ENCODE measurements at places on chromosomes 1 and 21.

GRCh38 chr1:20322825-20323612 is 32.3 kb downstream of the VWA5B1 start:
- DNase-seq, result peak; percentile 34
- H3K4me1 ChIP-seq, result peaks cover 27% of the 10 kb centered on the region
- H3K27me3 ChIP-seq, result peaks cover 48% of the 10 kb centered on the region
- H3K36me3 ChIP-seq, result no peaks in the 10 kb centered on the region

DNA sequence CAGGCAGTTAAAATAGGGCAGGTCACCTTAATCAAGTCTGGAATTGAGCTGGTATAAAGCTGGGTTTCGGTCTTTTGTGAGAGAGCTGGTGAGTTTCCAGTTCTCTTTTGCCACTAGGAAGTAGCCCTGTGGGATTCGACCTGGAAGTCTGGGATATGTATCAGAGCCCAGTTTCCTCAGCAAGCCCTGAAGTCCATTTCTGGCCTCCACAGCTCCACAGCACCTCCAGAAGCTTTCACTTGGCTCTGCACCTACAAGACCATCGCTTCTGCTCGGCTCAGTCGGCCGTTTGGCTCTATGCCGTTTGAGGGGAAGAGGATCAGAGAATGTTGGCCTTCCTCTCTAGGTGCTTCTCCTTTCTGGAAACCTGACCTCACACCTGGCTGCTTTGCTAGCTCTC is 148.0 kb downstream of the GALNT2 start:
- DNase-seq, result no peak
- H3K4me3 ChIP-seq, result no peak overlapping the region
- H3K27me3 ChIP-seq, result no peaks in the 10 kb centered on the region
- H3K4me1 ChIP-seq, result peaks cover 42% of the 10 kb centered on the region
- peaks cover 19% of the 10 kb centered on the region for H3K36me3 ChIP-seq

DNA sequence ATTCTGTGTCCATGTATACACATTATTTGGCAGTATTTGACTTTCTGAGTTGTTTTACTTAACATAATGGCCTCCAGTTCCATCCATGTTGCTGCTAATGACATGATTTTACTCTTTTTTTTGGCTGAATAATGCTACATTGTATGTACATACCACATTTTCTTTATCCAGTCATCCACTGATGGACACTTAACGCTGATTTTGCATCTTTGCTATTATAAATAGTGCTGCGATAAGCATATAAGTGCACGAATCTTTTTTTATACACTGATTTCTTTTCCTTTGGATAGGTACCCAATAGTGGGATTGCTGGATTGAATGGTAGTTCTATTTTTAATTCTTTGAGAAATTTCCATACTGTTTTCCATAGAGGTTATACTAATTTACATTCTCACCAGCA is 255.5 kb downstream of the GPR52 start:
- H3K4me1 ChIP-seq, result no peaks in the 10 kb centered on the region
- no peak for DNase-seq
- no peaks in the 10 kb centered on the region for H3K36me3 ChIP-seq
- H3K27ac ChIP-seq, result no peak overlapping the region
- H3K4me3 ChIP-seq, result no peak overlapping the region

DNA sequence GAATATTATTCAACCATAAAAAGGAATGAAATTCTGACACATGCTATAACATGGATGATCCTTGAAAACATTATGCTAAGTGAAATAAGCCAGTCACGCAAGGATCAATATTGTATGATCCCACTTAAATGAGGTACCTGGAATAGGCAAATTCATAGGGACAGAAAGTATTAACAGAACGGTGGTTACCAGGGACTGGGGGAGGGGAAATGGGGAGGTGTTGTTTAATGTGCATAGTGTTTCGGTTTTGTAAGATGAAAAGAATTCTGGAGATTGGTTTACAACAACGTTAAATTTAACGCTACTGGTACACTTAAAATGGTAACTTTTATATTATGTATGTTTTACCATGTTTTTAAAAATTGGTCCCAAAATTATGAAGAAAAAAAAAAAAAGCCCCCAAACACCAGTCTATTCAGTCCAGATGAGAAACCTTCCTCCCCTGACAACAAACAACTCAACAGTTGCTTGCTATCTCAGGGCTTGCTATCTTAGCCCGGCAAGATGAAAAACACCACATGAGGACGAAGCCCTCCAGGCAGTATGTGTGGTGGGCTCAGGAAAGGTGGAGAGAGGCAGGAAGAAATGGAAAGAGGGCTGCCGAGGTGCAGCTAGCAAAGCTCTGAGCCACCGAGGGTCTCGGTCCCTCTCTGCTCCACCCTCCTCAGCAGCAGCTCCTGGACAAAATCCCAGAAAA is 8.5 kb downstream of the NUAK2 start:
- H3K4me3 ChIP-seq, result peak overlapping the region; percentile 55
- DNase-seq, result no peak
- H3K27ac ChIP-seq, result peak overlapping the region; percentile 22
- H3K27me3 ChIP-seq, result peaks cover 9% of the 10 kb centered on the region
- H3K36me3 ChIP-seq, result peaks cover 34% of the 10 kb centered on the region
- H3K4me1 ChIP-seq, result peaks cover 43% of the 10 kb centered on the region

GRCh38 chr1:21312407-21312992 is 22.2 kb upstream of the ECE1 start:
- DNase-seq, result no peak
- no peak overlapping the region for H3K4me3 ChIP-seq
- no peak overlapping the region for H3K27ac ChIP-seq
- peaks cover 24% of the 10 kb centered on the region for H3K36me3 ChIP-seq
- H3K4me1 ChIP-seq, result peaks cover 20% of the 10 kb centered on the region

- H3K4me1 ChIP-seq, result peaks cover 68% of the 10 kb centered on the region
- H3K4me3 ChIP-seq, result no peak overlapping the region
- no peak for DNase-seq
- H3K27me3 ChIP-seq, result no peaks in the 10 kb centered on the region
- peak overlapping the region; percentile 34 for H3K27ac ChIP-seq
Observed at GRCh38 chr1:154753426-154753825, 116.7 kb downstream of the KCNN3 start.

- no peaks in the 10 kb centered on the region for H3K36me3 ChIP-seq
- H3K4me1 ChIP-seq, result peaks cover 2% of the 10 kb centered on the region
- H3K27me3 ChIP-seq, result peaks cover 23% of the 10 kb centered on the region
- DNase-seq, result no peak
- H3K27ac ChIP-seq, result no peak overlapping the region
- H3K4me3 ChIP-seq, result no peak overlapping the region
Observed at GRCh38 chr21:33151941-33152731, 77.6 kb upstream of the IFNAR2 start.

DNA sequence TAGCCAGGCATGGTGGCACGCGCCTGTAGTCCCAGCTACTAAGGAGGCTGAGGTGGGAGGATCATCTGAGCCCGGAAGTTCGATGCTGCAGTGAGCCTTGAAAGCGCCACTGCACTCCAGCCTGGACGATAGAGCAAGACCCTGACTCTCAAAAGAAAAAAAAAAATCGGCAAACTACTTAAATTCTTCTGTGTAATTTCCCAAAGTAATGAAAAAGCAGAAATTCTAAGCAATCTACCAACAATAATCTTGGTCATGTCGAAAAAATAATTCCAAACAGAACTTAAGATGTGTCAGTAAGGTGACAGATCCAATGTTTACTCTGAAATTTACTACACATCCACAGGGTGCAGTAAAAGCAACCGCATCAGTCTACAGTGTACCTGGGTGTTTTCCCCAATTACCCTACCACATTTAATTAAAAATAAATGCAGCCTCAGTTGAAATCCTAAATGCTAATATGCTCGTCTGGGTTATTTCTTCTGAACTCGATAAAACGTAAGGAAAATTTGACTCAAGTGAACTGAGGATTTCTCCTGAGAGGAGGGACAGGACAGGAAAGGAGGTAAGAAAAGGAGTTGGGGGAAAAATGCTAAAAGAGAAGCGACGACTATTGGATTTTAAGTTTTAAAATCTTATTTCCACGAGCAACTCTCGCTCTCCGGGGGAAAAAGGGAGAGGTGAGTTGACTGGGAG is 801 bp downstream of the EPRS1 start:
- H3K4me3 ChIP-seq, result peak overlapping the region; percentile 92
- DNase-seq, result no peak
- H3K4me1 ChIP-seq, result peaks cover 22% of the 10 kb centered on the region
- H3K27ac ChIP-seq, result peak overlapping the region; percentile 96

DNA sequence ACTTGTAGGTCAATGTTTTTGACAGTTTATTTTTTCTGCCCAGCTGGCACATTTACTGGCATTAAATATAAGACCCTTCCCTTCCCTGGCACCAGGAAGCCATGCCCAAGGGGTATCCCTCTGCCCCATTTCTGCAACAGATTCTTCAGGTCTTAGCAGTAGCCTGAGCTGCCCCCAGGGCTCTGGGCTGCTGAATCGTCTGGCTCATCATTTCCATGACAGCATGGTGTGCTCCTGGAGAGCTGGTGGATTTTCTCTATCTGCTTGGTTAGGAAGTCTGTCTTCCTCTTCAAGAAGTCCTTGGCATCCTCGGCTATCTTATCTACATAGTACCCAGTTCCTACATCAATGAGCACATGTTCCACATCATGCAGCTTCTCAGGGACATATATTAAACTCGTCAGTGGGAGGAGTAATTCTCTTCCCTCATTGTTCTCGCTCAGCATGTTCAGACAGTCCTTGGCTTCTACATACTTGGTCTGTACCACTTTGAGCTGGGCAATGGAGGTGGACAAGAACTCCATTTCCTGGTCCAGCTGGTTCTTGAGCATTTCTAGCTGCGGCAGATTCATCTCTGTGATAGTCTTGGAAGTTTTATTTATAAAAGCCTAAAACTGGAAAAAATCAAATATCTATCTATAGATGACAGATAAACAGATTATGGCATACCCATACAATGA is 23.5 kb downstream of the MIA3 start:
- DNase-seq, result no peak
- H3K4me1 ChIP-seq, result peaks cover 21% of the 10 kb centered on the region
- no peak overlapping the region for H3K4me3 ChIP-seq
- H3K36me3 ChIP-seq, result peaks cover 38% of the 10 kb centered on the region

- peaks cover 24% of the 10 kb centered on the region for H3K36me3 ChIP-seq
- DNase-seq, result no peak
- no peak overlapping the region for H3K27ac ChIP-seq
- no peak overlapping the region for H3K4me3 ChIP-seq
- no peaks in the 10 kb centered on the region for H3K4me1 ChIP-seq
Observed at GRCh38 chr1:193019442-193020026, 39.6 kb downstream of the UCHL5 start.

DNA sequence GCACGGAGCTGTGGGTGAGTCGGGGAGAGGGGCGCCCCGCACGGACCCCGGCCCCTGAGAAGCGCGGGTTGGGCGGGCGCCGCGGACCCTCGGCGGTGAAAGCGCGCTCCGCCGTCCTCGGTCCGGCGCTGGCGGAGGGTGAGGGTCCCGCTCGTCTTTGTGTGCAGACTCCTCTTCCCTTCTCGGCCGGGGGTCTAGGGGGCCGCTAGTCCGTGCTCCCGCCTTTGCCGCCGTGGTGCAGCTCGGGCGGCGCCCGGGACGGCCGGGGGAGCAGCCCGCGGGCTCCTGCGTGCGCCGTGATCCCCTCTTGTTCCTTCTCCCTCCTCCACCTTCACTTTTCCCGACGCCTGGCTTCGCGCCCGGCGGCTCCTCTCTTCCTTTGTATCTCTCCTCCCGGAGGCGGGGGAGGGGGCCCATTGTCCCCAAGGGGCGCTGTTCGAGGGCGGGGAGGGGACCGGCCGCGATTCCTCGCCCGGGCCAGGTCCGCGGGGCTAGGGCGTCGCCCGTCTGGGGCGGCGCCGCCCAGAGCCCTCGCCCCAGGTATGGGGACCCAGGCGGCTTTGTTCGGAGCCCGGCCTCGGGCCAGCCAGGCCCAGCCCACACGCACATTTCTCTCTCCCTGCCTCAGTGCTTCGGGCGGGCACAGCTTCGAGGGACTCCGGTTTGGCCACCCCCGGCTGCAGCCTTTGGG is 519 bp downstream of the FNBP1L start:
- peak overlapping the region; percentile 86 for H3K4me3 ChIP-seq
- DNase-seq, result no peak
- H3K27me3 ChIP-seq, result peaks cover 65% of the 10 kb centered on the region
- peaks cover 3% of the 10 kb centered on the region for H3K36me3 ChIP-seq
- peaks cover 13% of the 10 kb centered on the region for H3K4me1 ChIP-seq

All from activated T-helper 2 cell treated with anti-CD3 and anti-CD28 coated beads, Interferon-gamma antibody, Interleukin-2, Interleukin-4, amounts not matched to agents 10 μg/mL and 5 μg/mL and 100 μg/mL, durations not matched to agents 14 hours and 24 hours and 36 hours (primary cell).